ENCODE measurements at places on chromosomes 11 and 22.

DNA sequence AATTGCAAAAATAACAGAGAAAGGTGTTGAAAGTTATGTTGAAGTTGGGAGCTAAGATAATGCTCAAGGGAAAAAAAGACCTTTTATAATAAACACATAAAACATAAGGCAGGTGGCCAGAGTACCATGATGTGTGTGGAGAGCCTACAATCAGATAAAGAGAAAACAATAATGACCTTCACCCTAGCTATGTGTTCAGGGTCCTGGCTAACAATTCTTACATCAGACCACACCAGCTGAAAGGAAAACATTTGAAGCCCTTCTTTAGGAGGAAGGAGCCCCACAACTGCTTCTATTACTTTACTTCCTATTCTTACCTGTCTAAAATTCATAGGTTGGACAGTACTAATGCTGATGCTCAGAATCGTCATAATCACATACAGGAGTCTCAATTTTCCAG lies 2.5 kb downstream of the TSG101 start:
- DNase-seq = no peak

DNA sequence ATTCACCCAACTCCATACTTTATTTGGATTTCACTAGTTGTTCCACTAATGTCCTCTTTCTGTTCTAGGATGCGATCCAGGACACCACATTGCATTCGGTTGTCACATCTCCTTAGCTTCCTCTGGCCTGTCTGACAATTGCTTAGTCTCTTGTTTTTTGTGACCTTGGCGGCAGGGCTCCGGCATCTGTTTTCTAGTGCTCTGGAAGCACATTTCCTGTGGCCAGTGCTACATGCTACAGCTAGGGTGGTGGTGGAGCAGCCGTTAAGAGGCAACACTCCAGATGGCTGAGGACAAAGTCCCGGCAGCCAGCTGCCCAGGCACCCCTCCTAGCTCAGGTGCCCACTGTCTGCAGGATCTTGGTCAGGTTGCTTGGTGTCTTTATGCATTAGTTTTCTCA lies 6.8 kb downstream of the STX3 start:
- DNase-seq = no peak

DNA sequence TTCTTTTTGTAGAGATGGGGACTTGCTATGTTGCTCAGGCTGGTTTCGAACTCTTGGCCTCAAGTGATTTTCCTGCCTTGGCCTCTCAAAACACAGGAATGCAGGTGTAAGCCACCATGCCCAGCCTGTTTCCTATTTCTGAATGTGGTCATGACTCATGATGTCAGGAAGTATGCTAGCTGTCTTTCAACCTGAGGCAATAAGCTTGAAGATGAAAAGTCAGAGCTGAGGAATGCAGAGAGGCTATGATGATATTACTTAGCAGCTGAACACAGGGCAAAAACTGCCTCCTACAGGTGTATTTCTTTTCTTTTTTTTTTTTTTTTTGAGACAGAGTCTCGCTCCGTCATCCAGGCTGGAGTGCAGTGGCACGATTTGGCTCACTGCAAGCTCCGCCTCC lies 9.0 kb upstream of the NUCB2 start:
- peak; percentile 99 for DNase-seq

- peak; percentile 25 for DNase-seq
Observed at GRCh38 chr11:22337596-22338485, at the start of gene SLC17A6. SLC17A6 (plus strand) TSS chr11:22338381; CDS start chr11:22338534, 153 bp downstream.

DNA sequence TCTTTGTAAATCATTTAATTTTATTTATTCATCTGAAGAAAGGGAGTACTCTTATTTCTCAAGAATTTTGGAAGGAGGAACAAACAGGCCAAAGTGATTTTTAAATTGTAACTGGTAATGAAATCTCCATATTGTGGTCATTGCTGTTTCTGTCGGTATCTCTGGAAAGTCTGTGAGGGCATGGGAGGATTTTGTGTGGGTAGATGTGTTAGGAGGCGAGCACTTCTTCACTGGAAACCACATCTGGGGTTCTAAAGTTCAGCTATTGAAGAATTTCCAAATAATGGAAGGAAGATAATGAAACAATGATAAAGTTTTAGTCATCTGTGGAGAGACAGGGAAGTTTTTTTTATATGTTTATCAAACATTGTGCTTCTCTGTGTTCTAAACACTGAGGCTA lies 6.6 kb downstream of the TRIM34 start:
- no peak for DNase-seq

DNA sequence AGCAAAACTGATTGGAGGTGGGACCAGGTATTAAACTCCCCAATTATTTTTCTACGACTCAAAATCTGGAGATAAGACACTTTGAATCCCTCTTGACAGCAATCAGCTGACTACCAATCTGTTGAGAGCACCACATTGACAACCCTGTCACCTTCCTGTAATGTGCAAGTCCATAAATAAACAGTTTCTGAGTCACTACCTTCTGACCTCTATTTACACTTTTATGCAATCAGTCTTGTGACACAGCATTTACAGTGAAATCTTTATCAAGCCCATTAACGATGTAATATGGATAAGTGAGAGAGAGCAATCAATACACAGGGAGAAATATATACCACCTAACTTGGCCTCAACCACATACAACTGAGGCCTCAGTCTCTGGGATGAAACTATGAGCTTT lies 283.7 kb upstream of the ANO5 start:
- DNase-seq = peak; percentile 48
